ENCODE measurements at places on chromosomes 2 and 18. TPM values are rescaled to one million over a fixed set of nuclear protein-coding genes. Genes with fewer than 3 reads are reported as not detected.

- no peak for DNase-seq
These were observed 35.6 kb upstream of the NDUFV2 start for GRCh38 chr18:9066817-9067306.

DNA sequence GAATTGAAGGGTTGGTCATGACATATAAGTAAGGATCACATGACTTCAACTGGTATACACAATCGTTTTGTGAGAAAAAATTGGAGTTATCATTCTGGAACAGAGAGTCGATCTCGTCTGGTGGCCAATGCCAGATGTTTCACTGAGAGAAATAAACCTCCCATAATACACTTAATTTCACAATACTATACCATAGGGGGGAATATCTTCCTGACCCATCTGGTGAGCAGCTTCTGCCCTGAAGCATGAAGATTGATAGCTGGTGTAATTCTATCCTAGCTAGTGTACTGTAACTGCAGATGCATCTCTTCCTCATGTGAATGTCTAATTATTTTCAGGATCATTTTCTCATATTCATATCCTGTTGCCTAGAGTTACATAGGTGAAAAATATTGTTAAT lies 15.7 kb upstream of the CDH7 start:
- DNase-seq = no peak

GRCh38 chr2:7057865-7058400 lies 140.7 kb downstream of the RNF144A start:
- DNase-seq = no peak

- no peak for DNase-seq
These were observed 7.9 kb upstream of the NABP1 start for GRCh38 chr2:191670076-191670475.

- DNase-seq = no peak
These were observed 28.7 kb upstream of the CCDC150 start for GRCh38 chr2:196610796-196611195.

DNA sequence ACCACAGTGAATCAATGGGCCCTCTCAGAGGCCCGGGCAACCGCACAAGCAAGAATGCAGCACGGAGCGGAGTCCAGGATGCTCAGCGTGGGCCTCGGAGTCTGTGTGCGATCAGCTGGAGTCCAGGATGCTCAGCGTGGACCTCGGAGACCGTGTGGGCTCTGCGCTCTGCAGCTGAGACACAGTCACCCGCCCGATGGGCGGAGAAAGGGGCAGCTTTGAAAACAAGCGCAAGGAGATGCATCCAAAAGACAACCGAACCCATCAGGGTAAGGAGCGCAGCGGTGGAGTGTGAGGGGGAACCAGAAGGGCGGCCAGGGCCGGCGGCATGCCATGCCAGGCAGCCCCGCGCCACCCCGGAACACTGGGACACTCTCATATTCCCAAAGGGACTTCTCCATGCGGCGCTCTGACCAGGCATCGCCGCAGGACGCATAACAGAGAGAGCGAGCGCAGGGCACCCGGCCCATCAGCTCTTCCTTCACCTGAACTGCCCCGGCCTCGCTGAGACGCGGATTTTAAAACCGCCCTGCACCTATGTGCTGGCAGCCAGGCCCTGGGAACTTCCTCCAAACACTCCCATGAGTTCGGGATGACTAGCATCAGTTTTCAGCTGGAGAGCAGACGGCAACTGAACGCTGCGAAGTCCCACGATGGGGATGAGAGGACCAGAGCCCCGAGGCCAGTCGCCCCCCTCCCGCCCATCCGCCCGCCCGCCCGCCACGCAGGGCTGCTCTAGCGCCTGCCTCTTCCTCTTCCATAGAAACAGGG lies 44.7 kb downstream of the MC5R start:
- peak; percentile 69 for DNase-seq

- no peak for DNase-seq
These were observed 122.5 kb upstream of the RND3 start for GRCh38 chr2:150609831-150610582.

The ANKRD29 gene
- polyA plus RNA-seq = 36.6 TPM
